ENCODE measurements at places on chromosomes 16 and 17.

GRCh38 chr16:81755915-81756614 lies 23.0 kb upstream of the PLCG2 start:
- no peak for DNase-seq

DNA sequence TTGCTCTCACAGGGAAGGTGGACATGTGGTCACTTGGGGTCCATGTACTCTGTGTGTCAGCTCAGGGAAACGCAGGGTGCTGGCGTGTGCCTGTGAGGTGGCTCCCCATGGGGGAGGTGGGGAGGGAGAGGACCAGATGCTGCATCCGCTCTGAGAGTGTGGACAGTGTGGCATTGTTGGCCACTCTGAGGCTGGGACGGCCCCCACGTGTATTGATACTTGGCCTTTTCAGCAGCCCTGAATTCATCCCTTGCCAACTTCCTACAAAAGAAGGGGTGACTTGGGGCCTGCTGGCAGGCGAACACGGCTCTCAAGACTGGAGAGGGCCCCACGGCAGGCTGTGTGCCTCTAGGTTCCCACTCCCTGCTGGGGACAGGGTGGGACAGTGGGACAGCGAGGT lies 120.1 kb downstream of the RAB11FIP4 start:
- DNase-seq: no peak

- DNase-seq: no peak
These were observed 35.4 kb downstream of the SYT17 start for GRCh38 chr16:19203374-19203966.

- DNase-seq: no peak
These were observed 93.5 kb downstream of the WWP2 start for GRCh38 chr16:69855592-69855991.

DNA sequence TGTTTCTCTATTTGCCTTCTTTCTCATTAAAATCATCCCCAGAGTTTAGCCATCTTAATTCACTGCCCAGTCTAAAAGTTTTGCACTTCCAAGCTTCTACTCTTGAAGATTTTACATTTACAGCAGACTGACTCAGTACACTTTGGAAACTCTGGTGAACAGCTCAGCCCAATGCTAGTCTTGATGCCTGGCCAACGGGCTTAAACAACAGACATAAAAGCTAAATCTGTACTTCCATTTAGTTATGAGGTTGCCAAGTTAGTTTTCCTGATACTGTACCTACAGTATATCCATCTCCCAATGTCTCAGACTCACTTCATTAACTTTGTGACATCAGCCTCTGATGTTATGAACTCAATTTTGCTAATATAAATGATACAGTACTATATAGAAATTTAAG lies 891.8 kb upstream of the SOX9 start:
- no peak for DNase-seq

DNA sequence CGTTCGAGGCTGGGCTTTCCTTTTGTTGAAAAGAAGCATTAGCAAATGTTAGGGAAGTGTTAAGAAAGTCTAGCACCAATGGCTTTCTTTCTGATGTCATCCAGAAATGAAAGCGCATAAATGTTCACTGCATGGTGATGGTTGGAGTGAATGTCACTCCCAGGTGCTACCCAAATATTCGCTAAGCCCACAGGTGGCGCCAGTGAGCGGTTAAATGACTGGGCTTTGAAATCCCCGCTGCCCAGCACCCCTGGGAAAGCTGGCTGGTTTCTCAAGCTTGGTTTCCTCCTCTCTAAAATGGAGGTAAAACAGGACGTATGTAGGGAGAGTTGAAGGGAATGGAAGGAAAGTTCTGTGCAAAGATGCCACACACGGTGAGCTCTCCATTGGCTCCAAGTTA lies 104.4 kb downstream of the IRX5 start:
- DNase-seq: no peak

Data from LNCaP clone FGC (cell line).